ENCODE measurements at places on chromosomes 6 and 20.

DNA sequence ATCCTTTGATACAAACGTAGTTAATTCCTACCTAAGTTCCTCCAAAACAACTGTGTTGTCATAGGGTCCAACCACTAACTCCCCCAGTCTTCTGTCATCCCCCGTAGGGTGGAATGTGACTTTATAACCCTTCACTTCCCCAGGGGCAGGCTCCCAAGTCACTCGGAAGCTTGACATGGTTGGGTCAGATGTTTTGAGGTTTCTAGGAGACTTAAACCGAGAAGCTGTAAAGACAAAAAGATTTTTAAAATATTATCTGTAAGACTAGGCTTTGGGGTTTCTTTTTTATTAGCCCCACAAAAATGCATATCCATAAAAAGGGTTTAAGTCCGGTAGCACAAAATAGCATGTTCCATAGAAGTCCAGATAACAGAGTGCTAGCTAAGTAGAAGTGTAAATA lies 50.2 kb downstream of the COL12A1 start:
- DNase-seq, result no peak

DNA sequence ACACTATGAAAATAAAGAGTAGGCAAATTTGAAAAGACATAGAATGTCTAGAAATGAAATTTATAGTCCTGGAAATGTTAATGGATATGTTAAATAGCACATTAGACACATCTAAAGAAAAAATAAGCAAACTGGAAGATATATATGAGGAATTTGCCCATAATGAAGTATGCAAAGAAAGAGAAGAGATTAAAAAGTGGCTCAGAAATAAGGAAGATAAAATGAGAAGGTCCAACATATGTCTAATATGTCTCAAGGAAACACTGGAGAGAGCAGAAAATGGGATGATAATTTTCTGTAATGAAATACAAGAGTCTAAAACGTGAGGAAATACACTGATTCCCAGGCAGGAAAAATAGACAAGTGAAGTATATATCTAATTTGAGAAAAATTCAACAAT lies 36.6 kb upstream of the ARID1B start:
- no peak for DNase-seq

GRCh38 chr6:116059713-116060571 lies 749 bp downstream of the FRK start:
- DNase-seq, result no peak

GRCh38 chr6:39892490-39893129 lies 41.7 kb downstream of the MOCS1 start:
- peak; percentile 71 for DNase-seq

- DNase-seq, result no peak
Observed at GRCh38 chr20:2914160-2914559, 40.9 kb downstream of the PTPRA start.

DNA sequence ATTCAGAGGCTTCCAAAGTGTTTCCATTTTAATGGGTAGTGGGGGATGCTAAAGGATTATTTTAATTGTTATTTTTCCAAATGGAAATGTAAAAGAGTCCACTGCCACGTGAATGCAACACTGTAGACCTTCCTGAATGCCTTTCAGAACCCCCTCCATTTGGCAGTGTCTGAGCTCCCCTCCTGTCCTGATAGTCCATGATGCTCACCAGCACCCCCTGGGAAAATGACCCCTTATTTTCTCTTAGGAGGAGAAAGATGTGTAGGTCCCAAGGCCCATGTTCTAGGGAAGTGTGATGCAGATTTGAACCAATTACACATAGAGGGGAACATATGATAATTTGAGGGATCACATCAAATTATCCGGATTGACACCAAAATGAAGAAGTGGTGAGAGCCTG lies 46.8 kb upstream of the SH3BGRL2 start:
- no peak for DNase-seq

GRCh38 chr6:160972111-160972510 lies 19.5 kb upstream of the MAP3K4 start:
- DNase-seq, result peak; percentile 91

- DNase-seq, result peak; percentile 64
Observed at GRCh38 chr6:82040405-82041221, 206.9 kb downstream of the IBTK start.

DNA sequence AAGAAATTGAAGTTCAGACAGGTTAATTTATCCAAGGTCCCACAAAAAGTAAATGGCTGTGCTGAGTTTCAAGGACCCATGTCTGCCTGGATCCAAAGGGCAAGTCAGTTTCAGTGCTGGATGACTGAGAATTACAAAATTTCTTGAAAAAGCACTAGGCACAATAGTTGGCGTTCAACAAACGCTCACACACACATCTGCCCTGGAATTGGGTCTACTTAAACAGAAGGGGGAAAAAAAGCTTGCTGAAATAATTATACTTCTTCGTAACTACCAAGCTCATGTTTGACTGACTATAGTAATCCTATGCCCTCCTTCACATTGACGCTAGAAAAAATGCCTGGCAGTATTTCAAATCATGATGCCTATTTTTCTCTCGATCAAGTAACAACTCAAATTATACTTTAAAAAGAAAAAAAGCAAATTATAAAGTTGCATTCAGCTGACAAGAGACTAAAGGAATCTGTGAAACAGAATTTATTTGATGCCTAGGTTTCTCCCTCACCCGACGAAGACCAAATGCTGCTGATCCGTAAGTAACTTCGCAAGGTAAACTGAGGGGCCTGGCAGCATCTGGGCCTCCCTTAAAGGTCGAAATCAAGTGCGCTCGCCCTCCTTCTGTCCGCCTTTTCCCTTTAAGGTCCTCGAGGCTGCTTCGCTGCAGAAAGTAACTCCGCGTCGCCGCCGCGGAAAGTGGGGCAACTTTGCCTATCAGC lies 650 bp upstream of the CD2AP start:
- no peak for DNase-seq

- no peak for DNase-seq
Observed at GRCh38 chr6:169862892-169863525, 111.6 kb downstream of the ERMARD start.

GRCh38 chr20:10352934-10353824 lies 80.8 kb downstream of the MKKS start:
- DNase-seq, result peak; percentile 30

- no peak for DNase-seq
Observed at GRCh38 chr6:36381502-36382389, 5.7 kb downstream of the ETV7 start.

- peak; percentile 1 for DNase-seq
Observed at GRCh38 chr6:130020073-130020906, 1.9 kb downstream of the L3MBTL3 start.

Data from HCEC 1CT (cell line).